LHCN-M2 (cell line): ENCODE measurements at places on chromosomes 4 and X.

DNA sequence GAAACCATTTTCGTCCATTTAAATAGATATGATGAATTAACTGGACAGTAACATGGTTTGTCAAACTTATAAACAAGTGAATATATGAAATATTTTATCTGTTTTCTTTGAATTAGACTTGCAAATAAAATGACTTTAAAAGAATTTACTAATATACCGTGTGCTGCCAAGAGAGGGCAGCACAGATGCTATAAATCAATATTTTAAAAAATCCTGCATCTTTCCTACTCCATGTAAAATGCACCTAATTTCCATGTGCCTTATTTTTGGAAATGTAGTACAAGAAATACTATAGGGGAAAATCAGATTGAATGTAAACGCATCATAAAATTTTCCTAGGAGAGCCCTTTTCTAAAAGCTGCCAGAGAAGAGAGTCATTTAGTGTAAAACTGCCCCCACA, 62.2 kb downstream of the PRKX start:
- peak; percentile 18 for DNase-seq

DNA sequence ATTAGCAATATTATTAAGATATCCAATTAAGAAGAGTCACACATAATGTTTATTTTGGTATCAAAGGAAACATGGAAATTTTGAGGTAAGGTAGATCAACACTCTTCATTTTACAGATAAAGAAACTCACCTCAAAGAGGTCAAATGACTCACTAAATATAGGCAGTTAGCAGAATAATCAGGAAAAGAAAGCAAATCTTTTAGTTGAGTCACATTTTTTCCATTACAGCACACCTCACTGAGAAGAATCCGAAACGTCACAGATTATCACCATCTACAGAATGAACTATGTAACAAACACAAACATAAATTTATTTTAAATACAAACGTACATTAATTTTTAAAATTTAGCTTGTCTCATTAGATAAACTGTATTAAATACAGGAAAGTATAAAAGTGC, 70.1 kb downstream of the TMEM47 start:
- DNase-seq, result no peak

DNA sequence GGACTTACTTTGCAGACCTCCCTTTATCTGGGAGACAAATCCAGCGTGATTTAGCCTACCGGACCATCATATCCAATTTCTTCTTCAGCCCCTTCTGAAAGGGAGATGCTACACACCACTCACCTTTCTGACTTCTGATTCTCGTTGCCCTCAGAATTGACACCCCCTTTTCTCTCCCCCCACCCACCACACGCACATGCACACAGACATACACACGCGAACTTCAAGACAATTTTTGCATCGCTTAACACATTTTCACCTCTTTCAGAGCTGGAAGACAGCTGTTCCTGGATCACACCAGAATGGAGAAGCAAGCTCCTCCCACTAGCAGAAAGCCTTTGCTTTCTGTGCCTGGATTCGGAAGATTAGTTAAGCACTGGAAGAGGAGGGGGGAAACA, 1.0 kb upstream of the SNCA start:
- peak; percentile 34 for DNase-seq

DNA sequence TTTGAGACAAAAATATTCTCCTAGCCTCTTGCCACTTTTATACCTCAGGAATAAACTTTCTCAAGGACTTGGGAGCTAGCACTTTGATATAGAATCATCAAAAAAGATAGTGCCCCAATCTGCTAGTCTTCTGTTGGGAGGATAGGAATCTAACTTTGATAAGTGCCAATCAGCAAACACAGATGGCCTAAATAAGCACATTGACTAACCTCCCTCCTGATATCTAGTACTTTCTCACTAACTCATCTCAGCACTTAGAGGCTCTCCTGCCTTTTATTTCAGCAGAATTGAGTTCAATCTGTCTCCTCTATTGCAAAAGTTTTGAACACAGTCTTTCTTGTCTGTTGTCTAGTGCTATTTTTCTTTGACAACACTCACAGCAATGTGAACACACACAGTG, 798.4 kb upstream of the FTHL17 start:
- DNase-seq, result no peak

DNA sequence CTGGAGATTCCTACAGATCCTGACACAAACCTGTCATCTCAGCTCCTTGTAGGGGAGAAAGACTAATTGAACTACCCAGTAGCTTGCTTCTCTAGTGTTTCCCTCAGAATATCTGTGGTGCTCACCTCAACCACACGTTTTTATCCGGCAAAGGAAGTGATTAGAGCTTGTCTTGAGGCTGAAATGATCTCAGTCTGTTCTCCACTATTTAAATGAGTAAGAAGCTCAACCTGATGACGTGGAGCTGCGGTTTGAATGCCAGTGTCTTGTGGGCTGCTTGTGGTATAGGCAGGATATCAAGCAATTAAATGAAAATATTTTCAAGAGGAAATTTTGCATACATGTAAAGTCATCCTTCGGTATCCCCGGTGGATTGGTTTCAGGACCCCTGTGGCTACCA, 270.2 kb downstream of the TLL1 start:
- DNase-seq, result peak; percentile 65
